Breast epithelium (tissue), 4 donors: ENCODE measurements at places on chromosomes 3 and 15. TPM values are rescaled to one million over a fixed set of nuclear protein-coding genes. Genes with fewer than 3 reads are reported as not detected.

GRCh38 chr3:70180664-70181063 lies 131.8 kb downstream of the MDFIC2 start:
- H3K27me3 ChIP-seq: no peaks in the 10 kb centered on the region
- no peak overlapping the region for H3K4me3 ChIP-seq
- DNase-seq: no peak
- no peaks in the 10 kb centered on the region for H3K36me3 ChIP-seq
- H3K27ac ChIP-seq: no peak overlapping the region

- H3K36me3 ChIP-seq: no peaks in the 10 kb centered on the region
- peak; percentile 43 for DNase-seq
- peak overlapping the region; percentile 60 for H3K4me3 ChIP-seq
- H3K27ac ChIP-seq: peak overlapping the region; percentile 89
Measured at GRCh38 chr3:38030126-38031021, 932 bp upstream of the PLCD1 start.

DNA sequence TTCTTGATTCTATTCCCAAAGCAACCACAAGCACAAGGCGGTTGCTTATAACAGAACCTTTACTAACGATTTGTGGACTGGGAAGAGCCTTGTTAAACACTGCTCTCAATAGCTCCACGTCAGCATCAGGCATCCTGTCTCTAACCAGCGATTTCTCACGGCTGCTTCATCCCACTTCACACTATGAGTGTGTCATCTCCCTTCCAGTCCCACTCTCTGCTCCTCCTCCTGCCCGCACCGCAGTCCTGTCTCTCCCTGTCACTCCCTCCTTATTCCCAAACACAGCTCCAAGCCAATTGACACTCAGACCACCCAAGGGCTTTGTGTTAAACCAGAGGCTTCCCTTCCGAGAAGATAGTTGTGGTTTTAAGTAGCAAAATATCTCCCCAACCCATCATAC lies 94.8 kb downstream of the ABHD5 start:
- no peak for DNase-seq
- H3K36me3 ChIP-seq: no peaks in the 10 kb centered on the region
- H3K27me3 ChIP-seq: no peaks in the 10 kb centered on the region

DNA sequence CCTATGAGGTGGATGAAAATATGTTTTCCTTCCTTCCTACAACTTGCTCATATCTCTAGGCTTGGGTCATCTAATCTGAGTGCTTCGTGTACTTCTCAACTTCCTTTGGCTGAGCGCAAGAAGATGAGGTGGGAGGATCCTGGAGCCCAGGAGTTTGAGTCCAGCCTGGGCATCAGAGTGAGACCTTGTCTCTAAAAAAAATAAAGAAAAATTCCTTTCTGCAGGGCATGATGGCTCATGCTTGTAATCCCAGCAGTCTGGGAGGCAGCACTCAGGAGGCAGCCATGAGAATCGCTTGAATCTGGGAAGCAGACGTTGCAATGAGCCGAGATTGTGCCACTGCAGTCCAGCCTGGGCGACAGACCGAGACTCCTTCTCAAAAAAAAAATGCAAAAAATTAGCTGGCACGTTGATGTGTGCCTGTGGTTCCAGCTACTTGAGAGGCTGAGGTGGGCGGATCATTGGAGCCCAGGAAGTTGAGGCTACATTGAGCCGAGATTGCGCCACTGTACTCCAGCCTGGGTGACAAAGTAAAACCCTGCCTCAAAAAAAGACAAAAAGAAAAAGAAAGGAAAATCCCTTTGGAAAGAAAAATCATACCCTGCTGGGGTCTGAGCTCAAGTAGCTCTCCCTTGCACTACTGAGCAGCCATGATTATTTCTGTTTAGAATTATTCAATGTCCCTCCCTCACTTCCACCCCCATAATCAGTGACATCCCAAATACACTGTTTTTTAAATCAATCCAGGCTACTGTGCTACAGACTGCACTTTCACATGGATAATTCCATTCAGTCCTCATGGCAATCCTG lies 28.0 kb upstream of the RAB11A start:
- peak overlapping the region; percentile 59 for H3K27ac ChIP-seq
- no peak for DNase-seq
- peak overlapping the region; percentile 12 for H3K4me3 ChIP-seq
- no peaks in the 10 kb centered on the region for H3K27me3 ChIP-seq
- no peaks in the 10 kb centered on the region for H3K4me1 ChIP-seq
- H3K36me3 ChIP-seq: no peaks in the 10 kb centered on the region

- peak overlapping the region; percentile 66 for H3K27ac ChIP-seq
- no peaks in the 10 kb centered on the region for H3K36me3 ChIP-seq
- peak; percentile 38 for DNase-seq
- H3K4me1 ChIP-seq: peaks cover 17% of the 10 kb centered on the region
- H3K4me3 ChIP-seq: no peak overlapping the region
Measured at GRCh38 chr15:88647351-88648105, 8.7 kb downstream of the ISG20 start.

GOLGA8S gene
- 0.44 TPM for total RNA-seq

DNA sequence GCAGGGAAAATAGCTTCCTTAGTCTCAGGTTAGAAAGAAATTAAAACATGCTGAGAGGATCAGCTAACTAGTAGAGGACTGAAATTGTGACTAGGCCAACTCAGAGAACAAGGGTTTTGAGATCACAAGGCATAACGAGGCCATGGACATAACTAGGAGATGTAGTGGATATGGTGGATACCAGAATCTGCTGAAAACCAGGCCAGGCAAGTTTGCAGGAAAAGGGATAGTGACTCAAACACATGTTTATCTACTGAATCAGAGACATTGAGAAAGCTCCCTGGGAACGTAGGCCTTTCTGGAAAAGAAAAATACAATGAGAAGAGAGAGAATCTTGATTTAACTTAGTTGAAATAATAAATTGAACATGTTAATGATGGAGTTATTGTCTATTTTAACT lies 326.5 kb upstream of the GBE1 start:
- H3K36me3 ChIP-seq: no peaks in the 10 kb centered on the region
- no peaks in the 10 kb centered on the region for H3K27me3 ChIP-seq
- H3K4me1 ChIP-seq: no peaks in the 10 kb centered on the region
- DNase-seq: no peak

DNA sequence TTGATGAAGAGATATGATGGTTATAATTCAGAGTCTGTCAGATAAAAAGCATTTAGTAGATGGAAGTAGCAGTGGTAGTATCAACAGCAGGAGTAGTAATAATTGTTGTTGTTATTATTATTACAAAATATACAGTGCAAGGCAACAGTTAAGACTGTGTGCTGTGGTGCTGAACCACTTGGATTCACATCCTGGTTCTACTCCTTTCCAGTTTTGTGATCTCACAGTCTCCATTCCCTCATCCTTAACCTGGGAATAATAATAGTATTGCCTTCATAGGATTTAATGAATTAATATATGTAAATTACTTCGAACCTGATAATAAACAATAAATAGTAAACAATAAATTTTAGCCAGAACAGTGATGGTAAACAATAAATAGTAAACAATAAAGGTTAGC lies 37.1 kb upstream of the TSC22D2 start:
- no peak for DNase-seq
- no peaks in the 10 kb centered on the region for H3K27me3 ChIP-seq
- peak overlapping the region; percentile 88 for H3K27ac ChIP-seq
- H3K4me3 ChIP-seq: no peak overlapping the region
- H3K4me1 ChIP-seq: no peaks in the 10 kb centered on the region

BHLHE40 gene
- 177 TPM for total RNA-seq

DNA sequence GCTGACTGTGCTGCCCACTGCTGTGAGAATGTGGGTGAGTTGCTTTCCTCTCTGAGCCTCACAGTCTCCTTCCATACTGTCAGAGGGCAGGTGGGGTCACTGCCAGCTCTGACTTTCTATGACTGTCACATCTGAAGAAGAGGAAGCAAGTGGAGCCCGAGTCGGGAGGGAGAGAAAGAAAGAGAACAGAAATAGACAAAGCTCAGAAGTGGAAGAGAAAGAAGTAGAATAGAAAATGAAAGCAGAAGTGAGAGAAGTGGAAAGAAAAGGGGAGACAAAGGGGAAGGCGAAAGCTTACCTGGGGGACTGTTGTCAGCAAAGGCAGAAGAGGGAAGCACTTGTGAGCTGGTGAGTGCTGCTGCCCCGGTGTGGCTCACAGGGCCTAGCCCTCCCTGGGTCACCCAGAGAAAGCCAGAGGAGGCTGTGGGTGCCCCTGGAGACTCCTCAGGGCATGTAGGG lies 57.9 kb downstream of the EPHB1 start:
- H3K27me3 ChIP-seq: no peaks in the 10 kb centered on the region
- H3K4me3 ChIP-seq: no peak overlapping the region
- no peaks in the 10 kb centered on the region for H3K36me3 ChIP-seq

DNA sequence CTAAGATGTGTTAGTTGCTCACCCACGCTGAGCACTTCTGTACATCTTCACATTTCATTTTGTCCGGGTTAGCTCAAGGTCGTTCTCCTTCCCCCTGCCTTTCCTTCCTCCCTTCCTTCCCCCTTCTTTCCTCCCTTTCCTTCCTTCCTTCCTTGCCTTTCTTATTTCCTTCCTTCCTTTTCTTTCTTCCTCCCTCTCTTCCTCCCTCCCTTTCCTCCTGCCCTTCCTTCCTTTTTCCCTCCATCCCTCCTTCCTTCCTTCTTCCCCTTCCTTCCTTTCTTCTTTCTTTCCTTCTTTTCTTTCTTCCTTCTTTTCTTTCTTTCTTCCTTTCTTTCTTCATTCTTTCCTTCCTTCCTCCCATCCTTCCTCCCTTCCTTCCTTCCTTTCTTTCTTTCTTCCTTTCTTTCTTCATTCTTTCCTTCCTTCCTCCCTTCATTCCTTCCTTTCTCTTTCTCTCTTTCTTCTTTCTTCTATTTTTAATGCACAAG lies 129.8 kb downstream of the FAM174B start:
- no peaks in the 10 kb centered on the region for H3K27me3 ChIP-seq
- no peak for DNase-seq
- no peaks in the 10 kb centered on the region for H3K36me3 ChIP-seq
- H3K27ac ChIP-seq: no peak overlapping the region
- H3K4me3 ChIP-seq: no peak overlapping the region

A4GNT gene
- total RNA-seq: not detected

DNA sequence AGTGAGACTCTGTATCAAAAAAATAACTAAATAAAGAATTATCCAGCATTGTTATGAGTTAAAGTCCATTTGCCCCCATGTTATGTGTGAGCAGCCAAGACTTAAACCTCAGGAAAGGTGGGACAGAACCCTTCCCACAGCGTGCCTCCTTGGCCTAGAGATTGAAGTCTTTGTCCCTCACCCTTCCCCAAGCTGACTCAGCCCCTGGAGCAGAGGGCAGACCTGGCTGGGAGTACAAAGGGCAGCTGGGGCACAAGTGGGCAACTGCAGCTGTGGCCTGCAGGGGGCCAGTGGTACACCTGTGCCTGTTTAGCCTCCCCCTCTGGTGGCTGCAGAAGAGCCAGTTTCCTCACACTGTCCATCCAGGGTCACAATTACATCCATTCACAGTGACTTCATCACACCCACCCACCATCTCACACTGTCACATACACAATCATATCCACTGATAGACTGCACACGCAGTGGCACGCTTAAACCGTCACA lies 940 bp upstream of the ACY1 start:
- peaks cover 17% of the 10 kb centered on the region for H3K4me1 ChIP-seq
- no peak for DNase-seq
- H3K27me3 ChIP-seq: no peaks in the 10 kb centered on the region
- peak overlapping the region; percentile 97 for H3K27ac ChIP-seq
- H3K36me3 ChIP-seq: no peaks in the 10 kb centered on the region

- H3K4me1 ChIP-seq: no peaks in the 10 kb centered on the region
- DNase-seq: no peak
- H3K27ac ChIP-seq: no peak overlapping the region
- H3K4me3 ChIP-seq: no peak overlapping the region
Measured at GRCh38 chr3:185094697-185095096, 58.2 kb downstream of the C3orf70 start.

GJD2 gene
- not detected for total RNA-seq

DNA sequence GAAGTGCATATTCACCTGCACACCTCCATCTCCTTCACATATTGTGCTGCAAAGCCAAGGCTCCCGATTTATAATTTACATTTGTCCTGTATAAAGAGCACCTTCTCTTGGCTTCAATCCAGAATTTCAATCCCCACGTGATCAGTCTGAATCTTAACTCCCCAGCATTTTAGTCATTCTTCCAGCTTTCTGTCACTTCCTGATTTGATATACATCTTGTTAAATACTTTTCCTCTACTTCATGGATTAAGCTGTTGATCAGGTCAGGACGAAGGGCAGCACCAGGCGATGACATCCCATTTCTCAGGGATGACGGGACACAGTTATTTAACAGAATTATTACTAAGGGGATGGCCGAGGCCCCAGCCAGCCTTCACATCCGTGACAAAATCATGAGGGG lies 212.5 kb downstream of the EPHB1 start:
- no peak overlapping the region for H3K27ac ChIP-seq
- H3K36me3 ChIP-seq: no peaks in the 10 kb centered on the region
- H3K4me1 ChIP-seq: no peaks in the 10 kb centered on the region
- DNase-seq: no peak
- H3K27me3 ChIP-seq: no peaks in the 10 kb centered on the region
- H3K4me3 ChIP-seq: no peak overlapping the region

DNA sequence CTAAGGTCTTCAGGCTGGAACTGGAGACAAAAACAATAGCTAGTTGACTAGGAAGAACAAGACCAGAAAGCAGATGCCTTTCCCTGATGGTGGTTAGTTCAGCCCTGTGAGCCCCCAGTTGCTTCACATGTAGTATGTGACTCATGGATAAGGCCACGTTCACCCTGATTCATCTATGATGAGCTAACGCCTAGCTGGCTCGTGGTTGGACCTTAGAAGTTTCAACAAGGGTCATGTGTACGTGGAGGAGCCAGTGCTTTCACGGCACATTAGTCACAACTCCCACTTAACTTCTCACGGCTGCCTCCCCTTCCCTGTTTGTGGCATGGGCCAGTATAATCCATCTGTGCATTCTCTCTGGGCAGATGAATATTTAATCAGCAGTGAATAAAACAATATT lies 20.6 kb downstream of the COL8A1 start:
- no peak overlapping the region for H3K27ac ChIP-seq
- no peaks in the 10 kb centered on the region for H3K27me3 ChIP-seq
- no peaks in the 10 kb centered on the region for H3K36me3 ChIP-seq
- H3K4me3 ChIP-seq: no peak overlapping the region

GOLGA8T gene
- total RNA-seq: not detected

DGKG gene
- 0.59 TPM for total RNA-seq
